H54 (cell line): ENCODE measurements at places on chromosomes 12 and 14.

- DNase-seq, result no peak
These were observed 95.3 kb downstream of the BICD1 start for GRCh38 chr12:32201976-32202375.

DNA sequence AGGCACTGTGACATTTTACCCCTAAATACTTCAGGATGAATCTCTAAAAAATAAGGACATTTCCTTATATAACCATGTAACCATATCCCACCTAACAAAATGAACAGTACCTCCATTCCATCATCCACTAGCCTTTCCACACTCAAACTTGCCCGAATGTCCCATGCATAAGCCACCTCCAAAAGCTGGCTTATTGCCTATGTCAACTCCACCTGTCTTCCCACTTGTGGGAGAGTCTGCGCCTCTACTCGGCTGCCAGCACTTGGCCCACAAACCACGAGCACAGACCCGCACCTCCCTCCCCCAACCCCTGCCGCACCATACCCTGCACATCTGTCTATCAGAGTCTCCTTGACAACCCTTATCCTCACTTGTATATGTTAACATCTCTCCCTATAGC lies 165.8 kb downstream of the CALM1 start:
- DNase-seq, result no peak

- DNase-seq, result peak; percentile 30
These were observed 458 bp downstream of the SSPN start for GRCh38 chr12:26195641-26196420.

- DNase-seq, result no peak
These were observed 30.7 kb downstream of the FRMD6 start for GRCh38 chr14:51682411-51682810.

DNA sequence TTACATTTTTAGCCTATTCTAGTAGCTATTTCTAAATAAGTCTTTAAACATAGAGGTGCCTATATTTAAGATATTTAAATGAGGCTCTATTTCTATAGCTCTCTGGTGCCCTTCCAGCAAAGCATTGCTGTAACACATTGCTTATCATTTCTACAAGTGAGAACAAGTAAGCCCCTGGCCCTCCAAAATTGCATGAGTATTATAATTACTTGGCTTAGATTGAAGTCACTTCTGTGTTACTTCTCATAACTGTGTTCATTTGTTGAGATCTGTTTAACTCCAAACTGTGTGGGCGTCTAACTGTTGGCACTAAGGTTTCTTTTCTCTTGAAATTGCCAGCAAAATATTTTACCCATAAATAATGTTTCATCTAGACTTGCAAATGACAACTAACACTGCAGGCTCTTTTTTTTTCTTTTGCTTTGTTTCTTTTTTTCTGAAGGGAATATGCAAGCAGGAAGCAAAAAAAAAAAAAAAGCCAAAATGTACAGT lies 66.5 kb downstream of the DAD1 start:
- no peak for DNase-seq

- DNase-seq, result no peak
These were observed 11.5 kb upstream of the IL22 start for GRCh38 chr12:68264857-68265256.

DNA sequence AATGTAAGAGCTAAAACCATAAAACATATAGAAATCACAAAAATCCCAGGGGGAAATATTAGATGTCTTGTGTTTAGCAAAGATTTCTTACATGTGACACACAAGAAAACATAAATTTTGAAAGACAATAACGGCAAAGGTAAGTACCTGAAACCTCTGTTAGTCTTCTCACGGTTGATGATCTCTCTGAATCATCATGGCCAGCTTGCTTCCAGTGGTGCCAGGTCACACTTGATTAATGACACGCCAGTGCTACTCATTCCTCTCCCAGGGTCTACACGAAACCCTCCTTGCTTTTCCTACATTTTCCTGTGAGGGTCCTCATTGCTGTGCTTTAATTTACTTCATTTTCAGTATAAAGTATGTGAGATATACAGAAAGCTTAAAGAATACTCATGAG lies 114.4 kb upstream of the PARP11 start:
- DNase-seq, result no peak

DNA sequence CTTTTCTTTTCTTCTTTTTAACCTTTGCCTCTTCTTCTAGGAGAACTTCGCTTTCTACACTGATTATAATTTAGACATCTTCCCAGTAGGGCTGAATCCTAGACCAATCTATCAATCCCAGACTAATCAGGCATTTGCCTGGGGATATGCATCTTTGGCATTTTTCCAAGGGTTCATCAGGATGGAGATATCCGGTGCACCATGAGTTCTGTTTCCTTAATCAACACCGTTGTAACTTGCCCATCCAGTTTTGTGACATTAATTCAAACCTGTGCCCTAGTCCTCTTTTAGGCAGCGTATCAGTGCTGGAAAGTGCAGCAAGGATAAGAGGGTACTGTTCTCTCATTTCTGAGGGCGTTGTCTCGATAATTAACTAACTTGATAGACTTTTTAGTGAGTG lies 617 bp upstream of the MGP start:
- DNase-seq, result no peak

DNA sequence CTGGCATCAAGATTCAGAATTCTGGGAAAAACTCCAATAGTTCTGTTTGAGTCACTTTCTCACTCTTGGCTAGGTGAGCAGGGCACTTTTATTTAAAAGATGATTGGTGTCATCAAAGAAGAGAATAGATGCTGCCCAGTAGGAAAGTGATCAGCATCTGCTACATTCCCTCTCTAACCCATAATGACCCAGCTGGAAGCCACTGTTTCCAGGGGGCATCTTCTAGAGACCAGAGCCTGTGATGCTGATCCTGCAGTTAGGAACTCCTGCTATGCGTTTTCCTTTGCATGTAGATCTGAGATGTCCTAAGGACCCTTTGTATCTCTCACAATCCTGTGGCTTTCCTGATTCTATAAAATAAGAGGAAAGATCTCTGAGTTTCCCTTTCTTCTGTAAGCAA lies 79.9 kb upstream of the TMTC1 start:
- DNase-seq, result no peak

- DNase-seq, result no peak
These were observed 569 bp upstream of the ARHGEF40 start for GRCh38 chr14:21069388-21070082.

- DNase-seq, result no peak
These were observed 85.1 kb downstream of the DRAM1 start for GRCh38 chr12:101962486-101962885.

- peak; percentile 32 for DNase-seq
These were observed 73.3 kb downstream of the PTHLH start for GRCh38 chr12:27899151-27899661.

- no peak for DNase-seq
These were observed 37.6 kb upstream of the SMOC1 start for GRCh38 chr14:69841656-69842055.

DNA sequence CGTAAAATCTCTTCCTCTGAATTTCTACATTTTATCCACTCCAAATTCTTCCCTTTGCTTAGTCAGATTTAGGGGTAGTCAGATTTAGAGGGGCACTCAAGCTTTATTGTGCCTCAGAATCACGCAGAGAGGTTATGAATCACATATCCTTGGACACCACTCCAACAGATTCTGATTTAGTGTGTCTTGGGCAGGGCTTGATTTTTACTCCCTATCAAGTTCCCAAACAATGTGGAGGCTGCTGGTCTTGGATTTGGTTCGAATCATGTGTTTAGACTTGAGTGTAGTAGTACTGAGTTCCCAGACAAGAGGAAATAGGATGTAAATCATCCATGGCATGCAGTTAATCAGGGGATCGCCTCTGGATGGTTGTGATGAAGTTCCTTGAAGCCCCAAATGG lies 298.1 kb upstream of the CLEC14A start:
- no peak for DNase-seq

DNA sequence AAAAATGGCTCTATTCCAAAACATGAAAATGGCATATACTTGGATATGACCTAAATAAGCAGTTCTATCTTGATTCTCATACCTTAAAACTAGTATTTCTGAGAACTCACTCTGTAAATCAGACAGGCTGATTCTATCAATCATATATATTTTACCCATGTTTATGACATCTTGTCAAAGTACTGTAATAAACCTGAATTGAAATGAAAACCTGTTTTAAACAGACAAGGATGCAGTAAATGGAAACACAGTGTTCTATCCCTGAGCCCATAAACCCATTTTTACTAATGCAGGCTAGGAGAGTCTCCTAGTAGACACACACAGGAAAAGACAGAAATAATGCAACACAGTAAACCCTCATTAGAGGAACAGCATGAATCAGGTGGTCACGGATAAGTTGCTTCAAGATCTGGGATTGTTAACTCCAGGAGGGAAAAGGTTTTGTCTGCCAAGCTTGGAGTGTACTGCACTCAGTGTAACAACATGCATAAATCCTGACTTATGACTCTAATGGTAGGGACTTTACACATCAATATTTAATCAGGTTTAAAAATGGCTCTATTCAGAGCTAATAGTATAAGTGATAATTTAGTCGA lies 93.6 kb upstream of the CPNE8 start:
- DNase-seq, result no peak

DNA sequence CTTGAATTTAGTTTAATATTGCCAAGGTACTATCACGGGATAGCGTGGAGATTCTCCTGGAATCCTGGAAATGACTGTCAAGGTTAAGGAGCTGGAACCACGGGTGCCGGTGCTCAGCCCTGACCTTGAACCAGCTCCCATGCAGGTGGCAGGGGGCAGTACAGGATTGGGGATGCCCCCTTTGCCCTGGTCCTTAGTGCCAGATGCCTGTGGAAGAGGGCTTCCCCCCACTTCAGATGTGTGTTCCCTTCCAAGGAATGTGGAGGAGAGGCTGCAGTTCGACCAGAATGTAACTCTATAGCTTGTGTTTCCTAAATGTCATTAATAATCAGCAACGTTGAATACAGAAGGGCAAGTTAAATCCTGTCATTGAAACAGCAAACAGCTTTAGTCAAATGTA lies 258.9 kb downstream of the VRK1 start:
- no peak for DNase-seq

DNA sequence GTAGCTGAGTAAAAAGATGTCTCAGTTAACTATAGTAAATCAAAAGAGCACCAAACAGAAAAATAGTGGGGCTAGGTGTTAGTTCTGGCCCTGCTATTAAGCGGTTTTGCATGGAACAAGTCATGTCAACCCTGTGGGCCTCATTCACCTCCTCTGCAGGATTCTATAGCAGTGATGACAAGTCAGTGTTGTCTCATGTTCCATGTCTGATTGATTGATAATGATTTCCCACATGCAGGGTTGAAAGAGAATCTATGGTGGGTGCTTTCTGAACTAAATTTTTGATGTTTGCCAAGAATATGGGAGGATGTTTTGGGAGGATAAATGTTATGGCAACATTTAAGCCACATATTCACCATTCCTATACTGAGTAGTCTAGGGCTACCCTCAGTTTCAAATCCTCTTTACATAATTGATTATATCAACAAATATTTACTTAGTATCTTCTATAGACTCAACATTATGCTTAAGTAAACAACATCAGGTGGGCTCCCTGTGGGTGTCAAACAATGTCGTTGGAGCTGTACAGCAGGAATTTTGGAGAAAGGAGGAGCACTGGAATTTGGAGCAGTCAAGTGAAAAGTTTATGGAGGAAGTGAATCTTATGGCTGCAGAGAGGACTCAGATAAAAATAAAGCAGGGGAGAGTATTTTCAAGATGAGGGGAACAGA lies 48.6 kb downstream of the IRAK3 start:
- no peak for DNase-seq

- no peak for DNase-seq
These were observed 61.0 kb upstream of the PPFIA2 start for GRCh38 chr12:81819991-81820633.

DNA sequence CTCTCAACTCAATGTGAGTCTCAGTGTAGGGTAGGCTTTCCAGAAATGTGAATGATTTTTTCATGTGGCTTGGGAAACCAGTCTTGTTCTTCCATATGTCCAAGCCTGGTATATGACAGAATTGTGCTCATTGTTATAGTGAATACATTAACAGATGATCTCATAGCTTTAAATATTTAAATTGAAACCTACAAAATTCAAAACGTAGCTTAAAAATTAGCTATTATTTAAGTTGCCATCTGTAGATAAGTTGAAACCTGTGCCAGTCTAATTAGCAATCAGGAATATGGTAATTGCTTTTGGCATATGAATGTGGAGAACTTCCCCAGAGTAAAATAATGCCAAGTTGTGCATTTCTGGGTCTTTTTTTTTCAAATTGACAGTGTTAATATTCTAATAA lies 891.6 kb upstream of the SEL1L start:
- DNase-seq, result no peak

DNA sequence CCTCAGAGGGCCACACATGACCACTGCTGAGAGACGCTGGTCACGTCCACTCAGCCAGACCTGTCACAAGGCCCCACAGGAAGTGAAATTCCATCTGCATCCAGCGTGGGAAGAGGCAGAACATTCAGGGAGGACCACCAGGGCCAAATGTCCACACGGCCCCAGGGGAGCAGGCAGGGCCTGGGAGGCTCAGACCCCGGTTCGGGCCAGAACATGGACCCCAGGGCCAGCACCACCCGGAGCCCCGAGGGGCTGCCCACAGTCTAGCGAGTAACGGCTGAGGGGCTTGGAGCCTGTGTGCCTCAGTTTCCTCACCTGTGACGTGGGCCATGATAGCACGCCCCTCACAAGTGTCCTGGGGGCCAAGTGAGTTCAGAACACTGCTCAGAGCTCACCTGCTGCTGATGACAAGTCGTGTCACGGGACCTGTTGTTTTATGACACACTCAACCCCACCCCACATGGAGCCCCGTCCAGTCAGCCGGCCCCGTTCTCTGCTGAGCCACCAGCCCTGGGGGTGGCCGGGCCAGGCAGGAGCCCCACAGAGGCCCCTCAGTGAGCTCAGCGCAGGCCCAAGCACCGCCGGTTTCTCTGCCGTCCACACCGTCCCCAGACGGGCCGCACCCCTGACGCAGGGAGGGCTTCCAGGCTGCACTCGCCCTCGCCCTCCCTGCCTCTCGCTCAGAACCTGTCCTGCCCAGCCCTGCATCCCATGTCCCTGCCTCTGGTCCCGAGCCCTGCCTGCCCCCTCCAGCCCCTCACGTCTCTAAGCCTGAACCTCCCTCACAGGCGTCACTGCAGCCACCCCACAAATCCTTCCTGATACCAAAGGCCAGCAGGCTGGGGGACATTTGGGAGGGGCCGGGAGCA lies 79.5 kb upstream of the GALNT9 start:
- no peak for DNase-seq

- no peak for DNase-seq
These were observed 4.1 kb upstream of the KIF26A start for GRCh38 chr14:104134061-104134965.

GRCh38 chr14:62824086-62824485 lies 221.2 kb downstream of the KCNH5 start:
- DNase-seq, result no peak

DNA sequence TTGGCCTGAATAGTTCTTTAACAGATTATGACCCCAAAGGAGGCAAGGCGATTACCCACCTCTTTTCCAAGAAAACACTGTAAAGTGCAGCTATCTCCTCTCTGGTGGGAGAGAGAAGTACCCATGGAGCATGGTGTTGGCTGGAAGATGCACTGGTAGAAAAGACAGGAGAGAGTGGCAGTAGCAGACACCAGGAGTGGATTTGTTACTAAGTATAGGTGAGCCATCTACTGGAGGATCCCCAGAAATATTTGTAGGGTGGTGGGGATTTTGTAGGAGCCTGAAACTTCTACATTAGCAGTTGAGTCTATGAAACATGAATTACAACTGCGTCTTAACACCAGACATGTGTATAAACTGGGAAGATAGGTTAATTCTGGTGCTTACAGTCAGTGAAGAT lies 148.0 kb downstream of the SLC38A4 start:
- DNase-seq, result no peak
